Smooth muscle cell of bladder (primary cell): ENCODE measurements at places on chromosomes 3 and 15. TPM values are rescaled to one million over a fixed set of nuclear protein-coding genes. Genes with fewer than 3 reads are reported as not detected.

Gene STAB1
- total RNA-seq, result 0.57 and 4.5 TPM in 2 replicates

Gene AADACL2
- not detected in 2 replicates for total RNA-seq

Gene CPB1
- not detected in 2 replicates for total RNA-seq

Gene GOLGA8T
- 0.14 TPM in 1 of 2 replicates, not detected in the other for total RNA-seq

Gene ERC2
- total RNA-seq, result not detected in 2 replicates

Gene MITF
- total RNA-seq, result 24.0 and 39.2 TPM in 2 replicates

Gene CADPS
- total RNA-seq, result 21.6 and 26.5 TPM in 2 replicates
